ENCODE measurements at places on chromosomes 3 and 15.

- DNase-seq: no peak
Measured at GRCh38 chr3:10088256-10088655, 19.8 kb downstream of the FANCD2OS start.

- DNase-seq: no peak
Measured at GRCh38 chr15:66827039-66827697, 125.1 kb downstream of the SMAD6 start.

DNA sequence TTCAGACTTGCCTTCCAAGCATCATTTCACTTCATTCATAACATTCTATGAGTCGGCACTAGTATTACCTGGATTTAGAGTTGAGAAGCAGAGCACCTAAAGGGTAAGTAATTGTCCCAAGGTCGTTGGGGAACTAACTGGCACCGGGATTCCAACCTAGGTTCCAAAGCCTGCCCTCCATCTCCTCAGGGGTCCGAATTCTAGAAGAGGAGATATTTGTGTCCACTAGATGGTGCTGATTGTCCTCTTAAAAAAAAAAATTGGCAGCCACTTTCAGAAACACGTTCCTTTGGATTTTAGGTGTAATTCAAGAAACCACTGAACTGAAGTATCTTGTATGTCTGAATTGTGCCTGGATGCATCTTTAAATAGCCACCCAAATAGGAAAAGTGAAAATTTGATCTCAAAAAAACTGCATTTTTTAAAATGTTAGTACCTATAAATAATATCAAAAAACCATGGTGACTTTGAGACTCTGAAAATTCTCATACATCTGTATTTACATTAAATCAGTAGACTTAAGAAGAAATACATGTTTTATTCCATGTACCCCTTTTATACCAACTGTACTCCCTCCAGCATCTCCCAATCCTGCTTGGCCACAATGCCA lies 3.9 kb upstream of the FSIP1 start:
- no peak for DNase-seq

- no peak for DNase-seq
Measured at GRCh38 chr3:133915685-133916658, 20.3 kb upstream of the RAB6B start.

- DNase-seq: peak; percentile 79
Measured at GRCh38 chr3:48435774-48436476, 4.0 kb downstream of the CCDC51 start.

- no peak for DNase-seq
Measured at GRCh38 chr3:113698213-113698742, 1.8 kb upstream of the USF3 start.

DNA sequence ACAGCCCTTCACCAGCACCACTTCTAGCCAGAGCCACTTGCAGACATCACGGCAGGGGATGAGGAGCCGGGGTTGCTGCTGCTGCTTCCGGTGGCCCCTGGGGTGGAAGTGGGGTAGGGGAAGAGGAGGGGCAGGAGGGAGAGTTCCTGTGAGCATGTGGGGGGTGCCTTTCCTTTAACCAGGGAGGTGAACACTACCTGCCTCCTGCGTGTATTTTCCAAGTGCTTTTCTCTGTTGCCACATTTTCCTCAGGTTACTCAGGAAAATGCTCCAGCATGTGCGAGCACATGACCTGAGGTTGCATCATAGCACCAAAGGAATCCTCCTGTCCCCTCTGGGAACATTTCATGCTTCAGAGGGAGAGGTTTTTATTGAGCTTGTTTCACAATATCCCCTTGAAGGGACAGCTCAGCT lies 12.2 kb upstream of the SACM1L start:
- peak; percentile 91 for DNase-seq

- DNase-seq: no peak
Measured at GRCh38 chr3:135621184-135621920, 344.2 kb upstream of the PPP2R3A start.

DNA sequence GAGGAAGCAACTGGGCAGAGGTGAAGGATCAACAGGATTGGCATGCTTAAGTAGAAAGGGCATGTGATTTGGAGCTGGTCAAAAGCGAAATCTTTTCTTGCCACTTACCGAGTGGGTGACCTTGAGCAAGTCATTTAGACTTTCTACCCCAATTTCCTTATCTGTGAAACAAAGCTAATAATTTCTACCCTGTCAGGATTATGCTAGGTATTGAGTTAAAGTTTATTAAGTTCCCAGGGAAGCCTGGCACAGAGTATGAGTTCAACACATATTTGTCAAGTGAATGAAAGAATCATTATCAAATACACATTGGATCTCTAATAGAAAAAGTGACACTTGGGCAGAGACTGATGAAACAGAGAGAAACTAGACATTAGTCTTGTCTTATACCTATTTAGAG lies 66.4 kb upstream of the FRMD4B start:
- no peak for DNase-seq

- DNase-seq: no peak
Measured at GRCh38 chr15:88382482-88382983, 84.7 kb downstream of the MRPL46 start.

DNA sequence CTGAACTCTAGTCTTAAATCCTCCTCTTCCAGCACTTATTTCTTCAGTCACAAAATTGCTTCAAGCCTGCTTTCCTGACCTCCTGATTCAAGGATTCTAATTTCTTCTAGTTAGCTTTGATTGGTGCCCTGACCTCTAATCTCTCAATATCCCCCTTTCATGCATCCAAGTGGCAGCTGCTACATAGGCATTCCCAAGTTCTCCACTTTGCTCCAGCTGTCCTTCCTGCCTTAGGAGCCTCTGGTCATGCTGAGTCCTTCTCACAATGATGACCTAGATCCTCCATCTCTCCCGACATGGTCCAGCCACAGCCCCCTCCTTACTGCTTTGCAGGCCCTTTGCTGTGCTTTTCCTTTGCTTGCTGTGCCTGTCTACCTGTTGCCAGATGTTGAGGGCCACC lies 347.8 kb upstream of the C2CD4B start:
- DNase-seq: no peak

- DNase-seq: no peak
Measured at GRCh38 chr3:182122779-182123178, 411.1 kb downstream of the SOX2 start.

GRCh38 chr3:140093742-140094141 lies 158.8 kb downstream of the CLSTN2 start:
- peak; percentile 81 for DNase-seq
